ENCODE measurements at places on chromosomes 6 and 20.

DNA sequence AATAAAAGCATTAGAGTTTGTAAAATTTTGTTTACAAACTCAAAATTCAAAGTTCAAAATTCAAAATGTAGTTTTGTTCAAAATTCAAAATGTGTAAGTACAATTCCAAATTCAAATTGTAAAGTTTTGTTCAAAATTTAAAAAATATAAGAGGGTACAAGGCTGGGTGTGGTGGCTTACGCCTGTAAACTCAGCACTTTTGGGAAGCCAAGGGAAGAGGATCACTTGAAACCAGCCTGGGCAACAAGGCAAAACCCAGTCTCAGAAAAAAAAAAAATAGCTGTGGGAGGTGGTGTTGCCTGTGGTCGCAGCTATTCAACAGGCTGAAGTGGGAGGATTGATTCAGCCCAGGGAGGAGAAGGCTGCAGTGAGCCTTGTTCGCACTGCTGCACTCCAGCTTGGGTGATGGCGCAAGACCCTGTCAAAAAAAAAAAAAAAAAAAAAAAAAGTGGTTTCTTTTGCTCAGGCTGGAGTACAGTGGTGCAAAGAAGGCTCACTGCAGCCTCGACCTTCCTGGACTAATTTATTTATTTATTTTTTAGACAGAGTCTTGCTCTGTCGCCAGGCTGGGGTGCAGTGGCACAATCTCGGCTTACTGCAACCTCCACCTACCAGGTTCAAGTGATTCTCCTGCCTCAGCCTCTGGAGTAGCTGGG is 5.4 kb upstream of the ZBTB12 start:
- DNase-seq, result no peak

DNA sequence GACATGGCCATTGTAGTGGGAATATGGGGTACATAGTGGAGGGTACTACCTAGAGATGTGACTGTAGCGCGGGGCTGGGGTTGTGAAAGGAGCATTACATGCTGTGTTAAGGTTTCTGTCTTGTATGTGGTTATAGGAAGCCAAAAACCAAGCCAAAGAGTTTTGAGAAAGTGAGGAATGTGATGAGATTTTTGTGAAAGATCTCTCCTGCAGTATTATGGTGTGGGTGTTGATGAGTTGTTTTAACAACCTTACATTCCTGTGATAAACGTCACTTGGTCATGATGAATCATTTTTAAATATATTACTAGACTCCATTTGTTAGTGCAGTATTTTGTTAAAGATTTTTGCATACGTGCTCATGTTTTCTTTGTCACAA is 48.9 kb downstream of the ZFAND3 start:
- DNase-seq, result no peak

DNA sequence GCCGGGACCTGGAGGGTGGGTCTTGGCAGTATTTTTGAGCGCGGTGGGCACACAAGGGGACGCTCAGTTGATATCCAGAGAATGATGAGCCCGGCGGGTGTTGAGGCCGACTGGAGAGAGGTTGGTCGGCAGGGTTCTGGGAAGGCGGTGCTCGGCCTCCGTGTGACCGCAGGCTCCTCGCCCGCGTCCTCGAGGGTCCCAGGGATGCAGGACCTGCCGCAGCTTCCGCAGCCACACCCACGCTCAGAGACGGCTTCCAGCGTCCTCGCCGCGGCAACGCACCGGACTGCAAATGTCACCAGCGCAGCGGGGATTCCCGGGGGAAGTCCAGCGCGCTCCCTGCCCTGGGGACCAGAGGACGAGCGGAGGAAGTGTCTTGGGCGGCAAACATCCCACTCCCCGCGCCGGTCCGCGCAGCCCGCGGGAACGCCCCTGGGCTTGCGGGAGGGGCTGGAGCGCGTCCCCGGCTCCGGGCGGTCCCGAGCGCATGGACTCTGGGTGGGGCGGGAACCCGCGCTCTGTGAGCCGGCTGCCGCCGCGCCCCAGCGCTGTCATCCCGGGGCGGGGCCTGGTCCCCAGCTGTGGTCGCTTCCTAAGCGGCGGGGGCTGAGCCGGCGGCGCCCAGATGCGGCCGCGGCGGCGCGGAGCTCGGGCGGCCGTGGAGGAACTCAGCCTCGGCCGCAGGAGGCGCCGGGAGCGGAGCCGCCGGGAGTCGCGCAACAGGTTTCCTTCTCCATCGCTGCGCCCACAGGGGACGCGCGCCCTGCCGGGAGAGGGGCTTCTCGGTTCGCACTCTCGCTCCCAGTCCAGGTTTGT is at the start of gene STX11:
TSS of gene STX11 (plus strand) at position 624 of the 816 bp plus-strand sequence. CDS start 36,111 bp downstream, outside the sequence.
- no peak for DNase-seq

DNA sequence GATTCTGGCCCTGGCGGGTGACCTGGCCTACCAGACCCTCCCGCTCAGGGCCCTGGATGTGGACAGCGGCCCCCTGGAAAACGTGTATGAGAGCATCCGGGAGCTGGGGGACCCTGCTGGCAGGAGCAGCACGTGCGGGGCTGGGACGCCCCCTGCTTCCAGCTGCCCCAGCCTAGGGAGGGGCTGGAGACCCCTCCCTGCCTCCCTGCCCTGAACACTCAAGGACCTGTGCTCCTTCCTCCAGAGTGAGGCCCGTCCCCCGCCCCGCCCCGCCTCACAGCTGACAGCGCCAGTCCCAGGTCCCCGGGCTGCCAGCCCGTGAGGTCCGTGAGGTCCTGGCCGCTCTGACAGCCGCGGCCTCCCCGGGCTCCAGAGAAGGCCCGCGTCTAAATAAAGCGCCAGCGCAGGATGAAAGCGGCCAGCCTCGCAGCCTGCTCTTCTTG is 868 bp upstream of the SLC2A4RG start:
- no peak for DNase-seq

DNA sequence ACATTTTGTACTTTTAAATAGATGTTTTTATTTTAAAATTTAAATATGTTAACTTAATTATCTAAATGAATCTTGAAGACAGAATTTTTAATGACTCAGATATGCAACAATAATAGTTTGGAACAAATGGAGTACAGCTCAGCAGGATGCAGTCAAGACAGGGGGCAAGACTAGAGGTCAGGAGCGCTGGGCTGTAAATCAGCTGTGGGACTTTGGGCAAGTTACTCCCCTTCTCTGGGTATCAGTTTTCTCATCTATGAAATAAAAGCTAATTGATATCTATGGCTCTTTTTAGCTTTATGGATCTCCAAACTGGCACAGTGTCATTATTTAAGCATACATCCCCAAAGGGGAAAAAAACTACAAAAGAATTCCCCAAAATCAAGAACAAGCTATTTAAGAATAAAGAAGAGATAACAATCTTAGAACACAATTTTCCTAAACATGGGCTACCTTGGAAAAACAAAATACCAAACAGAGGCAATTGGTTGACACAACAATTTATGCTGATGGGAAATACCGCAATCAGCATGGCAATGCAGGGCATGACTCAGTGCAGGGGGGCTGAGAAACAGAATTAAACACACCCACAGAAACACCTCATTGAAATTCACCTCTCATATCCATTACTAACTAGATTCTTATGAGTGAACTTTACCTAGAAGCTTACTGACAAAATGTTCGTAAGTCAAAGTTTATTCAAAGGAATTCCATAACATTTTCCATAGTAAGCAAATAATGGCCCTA is 188.2 kb downstream of the SIM1 start:
- DNase-seq, result no peak

DNA sequence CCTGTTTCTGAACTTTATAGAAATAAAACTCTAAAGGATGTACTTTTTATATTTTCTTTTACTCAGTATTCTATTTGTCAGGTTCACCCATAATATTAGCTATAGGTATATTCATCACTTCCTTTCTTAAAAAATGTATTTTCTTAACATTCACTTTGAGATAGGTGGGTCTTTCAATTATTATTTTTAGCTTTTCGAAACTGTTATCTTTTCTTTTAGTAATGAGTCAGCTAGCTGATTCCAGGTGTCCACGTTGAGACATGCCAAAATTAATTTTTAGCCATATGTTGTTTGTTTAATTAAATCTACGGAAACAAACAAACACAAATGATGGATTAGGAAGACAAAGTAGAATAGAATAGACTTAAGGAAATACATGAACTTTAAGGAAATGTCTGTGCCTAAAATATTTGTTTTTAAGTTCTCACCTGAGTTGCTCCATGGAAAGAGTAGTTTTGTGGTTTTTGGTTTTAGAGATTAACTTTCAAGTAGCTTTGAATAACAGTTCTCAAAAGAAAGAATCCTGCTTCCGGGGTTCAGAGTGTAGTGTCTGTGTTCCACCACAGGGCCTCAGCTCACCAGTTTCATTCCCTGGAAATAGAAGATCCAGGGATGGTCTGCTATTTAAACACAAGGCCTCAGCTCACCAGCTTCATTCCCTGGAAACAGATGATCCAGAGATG is 435.0 kb downstream of the HAO1 start:
- DNase-seq, result no peak

- DNase-seq, result no peak
Observed at GRCh38 chr6:155223646-155224451, 40.0 kb upstream of the CLDN20 start.

DNA sequence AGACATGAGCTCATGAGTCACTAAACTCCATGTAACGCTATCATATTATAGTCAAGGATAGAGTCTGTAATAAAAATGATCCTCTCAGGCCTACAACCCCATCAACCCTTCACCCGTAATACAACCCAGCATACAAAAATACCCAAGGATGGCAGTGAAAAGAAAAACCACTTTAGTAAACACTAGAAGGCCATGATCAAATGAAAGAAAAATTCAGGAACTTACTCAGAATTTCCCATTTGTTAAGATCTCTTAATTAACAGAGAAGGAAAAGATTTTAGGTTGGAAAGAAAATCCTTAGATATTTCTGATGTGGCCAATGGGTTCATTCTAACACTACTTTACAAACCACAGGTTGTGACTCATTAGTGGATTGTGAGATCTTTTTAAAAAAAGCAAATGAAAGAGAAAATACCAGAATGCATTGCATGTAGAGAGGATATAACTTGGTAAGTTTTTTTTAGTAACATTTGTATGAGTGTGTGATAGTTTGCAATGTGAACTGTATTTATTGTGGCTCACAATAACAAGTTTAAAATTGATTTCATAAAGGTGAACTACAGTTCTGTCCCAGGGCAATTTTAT is 8.0 kb upstream of the UBE2J1 start:
- DNase-seq, result no peak

DNA sequence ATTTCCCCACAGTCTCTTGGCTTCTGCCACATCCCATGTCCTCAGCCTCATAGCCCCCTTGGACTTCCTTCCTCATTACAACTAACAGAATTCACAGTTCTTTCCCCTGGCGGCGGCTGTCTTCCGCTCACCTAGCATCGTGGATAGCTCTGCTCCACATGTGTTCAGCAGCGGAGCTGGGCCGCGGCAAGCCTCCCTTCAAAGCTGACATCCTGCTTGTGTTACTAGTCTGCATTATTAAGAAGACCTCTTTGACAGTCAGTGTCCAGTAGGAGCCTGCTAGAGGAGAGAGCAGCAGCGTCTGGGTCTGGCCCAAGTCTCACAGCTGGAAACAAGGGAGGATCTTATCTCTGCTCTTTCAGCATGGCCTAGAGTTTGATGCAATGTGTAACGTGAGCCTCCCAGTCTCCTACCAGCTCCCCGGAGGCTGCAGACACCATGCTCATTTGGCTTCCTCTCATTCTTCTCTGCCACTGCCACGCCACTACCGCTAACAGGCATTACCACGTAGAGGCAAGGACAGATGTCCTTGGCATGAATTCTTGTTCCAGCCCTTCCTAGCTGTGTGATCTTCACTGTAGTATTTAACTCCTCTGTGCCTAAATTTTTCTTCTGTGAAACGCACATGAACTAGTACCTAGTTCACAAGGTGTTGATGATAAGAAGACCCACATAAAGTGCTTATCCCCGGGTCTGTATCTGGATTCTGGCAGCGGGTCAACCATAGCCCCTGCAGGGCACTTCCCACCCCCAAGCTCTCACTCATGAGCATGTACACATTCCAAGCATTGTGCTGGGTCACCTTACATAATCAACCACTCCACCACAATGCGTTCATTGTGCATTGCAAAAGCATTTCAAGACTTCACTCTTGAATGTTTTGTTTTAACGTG is 107.1 kb upstream of the BACH2 start:
- DNase-seq, result no peak

DNA sequence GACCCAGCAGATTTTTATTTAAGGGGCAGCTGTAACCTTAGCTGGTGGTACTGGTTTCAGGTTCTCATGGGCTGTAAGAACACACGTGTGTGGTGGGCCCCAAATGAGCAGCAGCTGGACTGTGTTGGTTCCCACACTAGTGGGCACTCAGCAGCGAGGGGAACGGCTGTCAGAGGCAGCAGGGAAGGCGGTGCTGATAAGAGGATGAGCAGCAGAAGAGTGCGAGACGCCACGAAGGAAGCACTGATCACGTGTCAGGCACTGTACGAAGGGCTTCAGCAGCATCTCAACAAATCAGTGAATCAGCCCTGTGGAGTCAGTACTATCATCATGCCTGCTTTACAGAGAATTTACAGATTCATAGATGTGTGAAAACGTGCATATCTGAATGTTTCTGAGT is 41.0 kb upstream of the EMILIN3 start:
- DNase-seq, result no peak

- no peak for DNase-seq
Observed at GRCh38 chr6:21431526-21431925, 162.0 kb upstream of the SOX4 start.

- no peak for DNase-seq
Observed at GRCh38 chr6:150165020-150165702, 22.3 kb downstream of the PPP1R14C start.

GRCh38 chr20:5834436-5835005 is 84.3 kb downstream of the SHLD1 start:
- no peak for DNase-seq

DNA sequence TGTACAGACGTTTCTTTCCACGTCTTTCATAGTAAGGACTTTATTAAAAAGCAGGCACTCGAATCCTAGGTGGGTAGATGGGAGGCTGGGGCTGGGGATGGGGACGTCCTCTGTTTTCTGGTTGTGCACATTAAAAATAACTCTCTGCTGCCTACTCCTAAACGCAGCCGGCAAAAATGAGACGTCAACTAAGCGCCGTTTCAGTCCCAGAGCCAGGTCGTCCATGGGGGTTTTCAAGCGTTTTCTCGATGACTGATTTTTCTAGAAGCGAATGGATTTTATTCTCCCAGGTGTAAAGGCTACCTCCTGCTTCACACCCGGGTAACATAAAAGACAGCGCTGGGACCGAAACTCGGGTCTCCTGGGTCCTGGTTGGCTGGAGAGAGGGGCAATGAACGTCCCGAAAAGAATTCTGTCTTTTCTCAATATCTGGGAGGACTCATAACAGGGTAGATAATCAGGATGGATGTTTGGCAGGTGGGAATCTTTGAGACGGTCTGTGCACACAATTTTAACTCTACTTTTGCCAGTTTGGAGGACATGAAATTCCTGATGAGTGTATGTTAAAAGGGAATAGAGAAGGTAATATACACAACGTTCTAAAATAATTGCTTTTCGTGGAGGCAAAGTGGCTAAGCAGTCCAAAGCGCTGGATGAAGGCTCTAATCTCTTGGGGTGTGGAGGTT is 25.2 kb downstream of the GPX6 start:
- no peak for DNase-seq

DNA sequence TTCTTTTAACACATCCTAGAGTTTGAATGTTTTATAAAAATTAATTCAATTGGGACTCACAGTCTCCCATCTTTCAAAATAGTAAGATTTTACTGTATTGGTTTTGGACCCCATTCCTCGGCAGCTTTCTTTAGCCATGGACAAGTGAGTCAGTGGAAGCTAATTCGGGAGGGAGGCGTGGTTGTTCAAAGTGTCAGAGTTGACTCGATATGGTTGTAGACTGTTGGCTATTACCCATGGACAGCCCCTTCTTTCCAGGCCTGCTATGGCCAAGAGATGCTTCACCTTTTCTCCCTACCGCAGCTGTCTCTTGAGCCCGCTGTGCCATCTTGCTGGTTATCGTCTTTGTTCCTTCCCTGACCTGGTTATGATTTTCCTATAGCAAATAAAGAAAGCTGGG is 243.0 kb downstream of the CD83 start:
- DNase-seq, result no peak

Measured in cerebellar nuclear complex (tissue), 1 donor.